ENCODE measurements at places on chromosomes 7 and 10.

DNA sequence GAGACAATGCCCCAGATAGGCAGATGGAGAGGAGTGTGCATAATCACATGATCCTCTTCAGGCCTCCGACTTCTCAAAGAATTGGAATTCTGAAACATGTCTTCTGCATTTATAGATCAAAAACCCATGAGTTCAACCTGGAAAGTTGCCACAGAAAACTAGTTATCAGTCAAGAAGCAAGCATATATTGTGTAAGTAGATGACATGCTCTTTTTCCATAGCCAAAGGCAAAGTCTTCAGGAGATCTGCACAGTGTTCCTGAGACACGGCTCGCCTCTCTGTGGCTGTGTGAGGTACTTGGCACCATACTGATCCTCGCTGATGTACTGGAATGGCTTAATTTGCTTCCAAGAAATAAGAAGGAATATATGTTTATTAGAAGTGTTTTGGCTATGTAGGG is 213.5 kb upstream of the MKI67 start:
- DNase-seq: no peak

- no peak for DNase-seq
Measured at GRCh38 chr7:155466142-155466813, 8.3 kb downstream of the EN2 start.

GRCh38 chr10:2225609-2226008 is 488.3 kb upstream of the ADARB2 start:
- no peak for DNase-seq

DNA sequence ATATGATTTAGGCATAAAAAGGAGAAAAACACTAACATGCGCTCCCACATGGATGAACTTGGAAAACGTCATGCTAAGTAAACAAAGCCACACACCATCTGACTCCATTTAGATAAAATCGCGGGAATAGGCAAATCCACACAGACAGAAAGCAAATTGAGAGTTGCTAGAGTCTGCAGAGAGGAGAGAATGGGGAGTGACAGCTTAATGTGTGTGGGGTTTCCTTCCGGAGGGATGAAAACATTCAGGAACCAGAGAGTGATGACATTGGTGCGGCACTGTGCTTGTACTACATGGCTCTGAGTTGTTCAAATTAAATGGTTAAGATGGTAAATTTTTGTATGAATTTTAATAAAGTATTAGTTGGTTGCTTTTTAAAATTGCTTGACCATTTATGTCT is 482.9 kb upstream of the AKR1E2 start:
- no peak for DNase-seq

GRCh38 chr10:130025811-130026485 is 61.9 kb upstream of the EBF3 start:
- DNase-seq: no peak

- peak; percentile 62 for DNase-seq
Measured at GRCh38 chr7:100563809-100564400, 9.8 kb downstream of the SAP25 start.

DNA sequence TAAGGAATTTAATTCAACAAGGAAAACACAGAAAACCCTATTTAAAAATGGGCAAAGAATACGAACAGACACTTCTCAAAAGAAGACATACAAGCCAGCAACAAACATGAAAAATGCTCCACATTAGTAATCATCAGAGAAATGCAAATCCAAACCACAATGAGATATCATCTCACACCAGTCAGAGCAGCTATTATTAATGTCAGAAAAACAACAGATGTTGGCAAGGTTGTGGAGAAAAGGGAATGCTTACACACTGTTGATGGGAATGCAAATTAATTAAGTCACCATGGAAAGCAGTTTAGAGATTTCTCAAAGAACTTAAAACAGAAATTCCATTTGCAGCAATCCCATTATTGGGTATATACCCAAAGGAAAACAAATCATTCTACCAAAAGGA is 55.2 kb downstream of the GCC1 start:
- no peak for DNase-seq

GRCh38 chr7:142477079-142477651 is 219.3 kb upstream of the PRSS58 start:
- DNase-seq: no peak

DNA sequence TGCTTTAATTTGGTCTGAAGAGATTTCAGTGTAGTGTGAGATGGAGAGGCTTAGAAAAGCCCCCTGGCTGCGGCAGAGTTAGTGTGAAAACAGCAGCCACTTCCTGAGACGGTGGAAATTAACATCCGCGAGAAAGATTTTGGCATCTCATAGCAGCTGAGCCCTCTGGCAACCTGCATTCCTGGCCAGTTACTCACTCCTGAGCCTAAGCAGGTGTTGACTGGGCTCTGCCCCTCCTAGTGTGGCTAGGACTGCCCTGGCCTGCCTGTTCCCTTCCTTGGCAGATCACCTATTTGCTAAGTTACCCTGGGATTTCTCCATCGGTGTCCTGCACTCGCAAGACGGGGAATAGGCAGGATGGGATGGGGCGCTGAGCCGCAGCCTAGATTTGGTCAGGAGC is 57.6 kb upstream of the LMTK2 start:
- no peak for DNase-seq

DNA sequence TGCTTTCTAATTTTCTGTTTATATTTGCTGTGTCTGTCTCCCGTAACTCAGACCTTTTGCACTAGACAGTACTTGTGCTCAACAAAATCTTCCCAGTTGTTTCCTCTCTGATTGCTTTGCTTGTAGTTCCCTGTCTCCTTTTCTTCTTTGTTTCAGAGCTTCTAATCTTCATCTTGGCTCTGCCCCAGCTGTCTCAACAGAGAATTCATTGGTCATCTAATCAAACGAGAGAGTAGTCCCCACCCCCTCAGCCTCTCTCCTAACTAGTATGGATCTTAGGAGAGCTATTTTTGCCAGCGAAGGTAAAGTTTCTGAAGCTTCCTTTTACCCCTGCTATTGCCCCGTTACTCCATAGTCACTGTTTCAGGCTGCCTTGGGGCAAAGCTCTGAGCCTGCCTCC is 32.8 kb downstream of the SLC26A4 start:
- no peak for DNase-seq

- DNase-seq: no peak
Measured at GRCh38 chr7:82036146-82036886, 266.5 kb upstream of the HGF start.

- DNase-seq: no peak
Measured at GRCh38 chr7:107372298-107372697, 97.6 kb upstream of the GPR22 start.

GRCh38 chr7:108142180-108142579 is 12.0 kb upstream of the LAMB4 start:
- no peak for DNase-seq

DNA sequence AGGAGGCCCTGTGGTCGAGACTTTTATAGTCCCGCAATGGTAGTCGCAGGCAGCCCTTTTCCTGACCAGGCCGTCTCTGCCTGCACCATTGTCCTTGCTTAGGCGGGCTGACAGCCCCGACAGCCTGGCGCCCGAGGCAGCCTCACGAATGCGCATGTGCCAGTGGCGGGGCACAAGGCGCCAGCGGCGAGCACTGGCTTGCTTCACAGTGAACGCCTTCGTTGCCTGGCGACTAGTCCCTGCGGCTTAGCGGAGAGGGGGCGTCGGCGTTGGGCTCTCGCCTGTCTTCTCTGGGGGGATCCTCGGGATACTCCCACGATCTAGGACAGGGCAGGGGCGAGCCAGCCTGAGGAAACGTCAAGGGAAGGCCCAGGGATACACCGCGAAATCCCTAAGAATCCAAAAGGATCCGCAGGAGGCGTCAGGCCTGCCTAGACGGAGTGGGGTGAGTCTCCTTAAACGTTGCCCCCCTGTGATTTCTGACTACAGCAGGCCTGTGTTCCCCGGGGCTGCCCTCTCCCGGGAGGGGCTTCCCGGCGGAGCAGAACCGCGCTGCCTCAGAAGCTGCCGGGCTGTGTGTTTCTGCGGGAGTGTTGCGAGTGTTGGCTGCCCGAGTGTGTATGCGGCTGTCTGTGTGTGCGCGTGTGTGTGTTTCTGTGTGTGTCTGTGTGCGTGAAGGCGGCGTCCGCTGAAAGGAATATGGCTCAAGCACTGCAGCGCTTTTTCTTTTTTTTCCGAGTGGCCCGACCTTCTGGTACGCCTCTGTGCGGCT is 20.5 kb upstream of the ZNF273 start:
- no peak for DNase-seq

GRCh38 chr10:133415752-133416151 is 8.7 kb downstream of the SPRN start:
- DNase-seq: no peak

- no peak for DNase-seq
Measured at GRCh38 chr7:102095321-102096011, 191.2 kb upstream of the SH2B2 start.

DNA sequence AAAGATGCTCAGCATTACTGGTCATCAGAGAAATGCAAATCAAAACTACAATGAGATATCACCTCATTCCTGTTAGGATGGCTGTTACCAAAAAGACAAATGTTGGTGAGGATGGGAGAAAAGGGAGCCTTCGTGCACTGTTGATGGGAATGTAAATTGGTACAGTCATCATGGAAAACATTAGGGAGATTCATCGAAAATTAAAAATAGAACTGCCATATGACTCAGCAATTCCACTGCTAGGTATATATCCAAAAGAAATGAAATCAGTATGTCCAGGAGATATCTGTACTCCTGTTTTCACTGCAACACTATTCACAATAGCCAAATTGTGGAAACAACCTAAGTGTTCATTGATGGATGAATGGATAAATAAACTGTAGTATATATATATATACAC is 228.1 kb downstream of the ACTR3B start:
- DNase-seq: no peak

GRCh38 chr10:119306514-119306951 is 99.2 kb downstream of the GRK5 start:
- DNase-seq: no peak

GRCh38 chr7:137882261-137882668 is 35.5 kb upstream of the DGKI start:
- DNase-seq: no peak

- DNase-seq: no peak
Measured at GRCh38 chr10:122286867-122287266, 15.8 kb downstream of the BTBD16 start.

- DNase-seq: no peak
Measured at GRCh38 chr7:137462074-137462715, 118.7 kb upstream of the PTN start.

GRCh38 chr10:99170116-99170675 is 65.5 kb downstream of the HPSE2 start:
- DNase-seq: no peak

DNA sequence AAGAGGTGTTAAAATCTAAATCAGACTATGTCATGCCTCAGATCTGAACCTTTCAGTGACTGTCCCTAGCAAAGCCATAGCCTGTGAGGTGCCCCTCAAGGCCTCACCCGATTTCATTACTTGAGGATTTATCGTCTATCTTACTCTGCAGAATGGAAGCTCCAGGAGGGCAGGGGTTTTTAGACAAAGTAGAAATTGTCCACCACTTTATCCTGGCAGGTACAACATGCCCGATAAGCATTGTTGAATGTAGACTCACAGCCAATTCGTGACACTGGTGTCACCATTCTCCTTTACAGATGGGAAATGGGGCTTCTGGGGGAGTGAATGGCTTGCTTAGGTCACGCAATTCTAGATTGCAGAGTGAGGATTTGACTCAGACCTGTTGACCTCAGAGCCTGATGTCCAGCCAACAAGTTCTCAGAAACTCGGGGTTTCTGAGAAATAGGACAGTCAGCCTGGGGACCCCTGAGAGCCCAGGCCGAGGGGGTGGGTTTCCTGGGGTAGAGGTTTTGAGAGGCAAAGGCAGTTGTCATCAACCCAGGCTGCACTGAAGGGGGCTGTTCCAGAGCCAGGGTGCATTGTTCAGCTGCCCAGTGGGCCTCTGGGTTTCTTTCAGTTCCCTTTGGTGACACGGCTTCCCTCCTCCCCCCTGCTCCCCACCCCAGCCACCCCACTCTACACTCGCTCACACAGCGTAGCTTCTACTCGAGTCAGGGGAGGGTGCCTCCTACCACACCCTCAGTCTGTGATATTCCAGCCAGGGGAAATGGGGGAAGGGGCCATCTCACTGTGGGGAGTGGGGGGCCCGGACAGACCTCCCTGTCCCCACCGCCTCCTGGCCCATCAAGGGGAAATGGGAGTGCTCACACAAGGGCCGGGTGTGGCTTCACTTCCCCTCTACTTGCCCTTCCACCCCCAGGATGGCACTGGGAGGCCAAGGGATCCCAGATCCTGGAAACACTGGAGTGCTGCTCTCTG is 3.1 kb upstream of the IRF5 start:
- DNase-seq: no peak

DNA sequence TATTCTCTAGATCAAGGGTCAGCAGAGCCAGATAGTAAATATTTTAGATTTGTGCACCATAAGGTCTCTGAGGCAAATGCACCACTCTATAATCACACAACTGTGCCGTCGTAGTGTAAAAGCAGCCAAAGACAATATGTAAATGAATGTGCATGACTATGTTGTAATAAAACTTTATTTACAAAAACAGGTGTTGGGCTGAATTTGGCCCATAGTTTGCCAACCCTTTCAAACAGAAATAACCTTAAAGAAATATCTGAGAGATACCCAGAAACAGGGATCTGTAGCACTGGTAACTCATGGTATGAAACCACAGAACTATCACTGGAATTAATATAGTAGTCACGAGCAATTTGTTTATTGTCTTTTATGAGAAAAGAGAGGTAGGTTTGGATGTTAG is 86.0 kb downstream of the ARID5B start:
- DNase-seq: no peak

DNA sequence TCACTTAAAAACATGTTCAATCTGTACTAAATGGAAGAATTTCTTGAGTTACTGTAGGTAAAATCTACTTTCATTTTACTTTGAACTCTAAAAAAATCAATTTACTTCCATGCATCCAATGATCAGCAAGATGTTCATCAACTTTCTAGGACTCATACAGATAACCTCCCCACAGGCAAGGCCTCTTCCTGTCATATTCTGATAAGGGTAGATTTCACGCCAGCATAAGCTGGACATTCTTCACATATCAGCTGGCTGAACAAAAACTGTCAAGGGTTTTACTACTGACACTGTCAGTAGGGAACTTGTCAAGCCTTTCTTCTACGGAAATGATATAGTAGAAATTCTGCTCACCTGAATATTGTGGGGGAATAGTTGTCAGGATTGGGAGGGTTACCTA is 244.9 kb downstream of the THSD7A start:
- DNase-seq: peak; percentile 29

GRCh38 chr10:132400041-132400546 is 3.1 kb downstream of the PWWP2B start:
- no peak for DNase-seq

GRCh38 chr10:32241946-32242345 is 105.0 kb downstream of the EPC1 start:
- DNase-seq: no peak

- DNase-seq: no peak
Measured at GRCh38 chr10:85413570-85413969, 953.0 kb downstream of the GRID1 start.

- DNase-seq: no peak
Measured at GRCh38 chr10:10598297-10598696, 419.4 kb upstream of the CELF2 start.

GRCh38 chr10:128147669-128148068 is 21.4 kb upstream of the MKI67 start:
- no peak for DNase-seq

- no peak for DNase-seq
Measured at GRCh38 chr7:65983965-65984658, 2.1 kb upstream of the GUSB start.

GRCh38 chr10:24989867-24990266 is 26.1 kb downstream of the ENKUR start:
- no peak for DNase-seq

Data from SK-N-DZ (cell line).